ENCODE measurements at places on chromosomes 11 and 22.

GRCh38 chr11:107307991-107308390, 149.6 kb downstream of the CWF19L2 start:
- DNase-seq, result no peak

- peak; percentile 26 for DNase-seq
Observed at GRCh38 chr11:2929531-2929949, 320 bp upstream of the PHLDA2 start.

GRCh38 chr11:14500181-14500651, 605 bp upstream of the COPB1 start:
- DNase-seq, result peak; percentile 35

DNA sequence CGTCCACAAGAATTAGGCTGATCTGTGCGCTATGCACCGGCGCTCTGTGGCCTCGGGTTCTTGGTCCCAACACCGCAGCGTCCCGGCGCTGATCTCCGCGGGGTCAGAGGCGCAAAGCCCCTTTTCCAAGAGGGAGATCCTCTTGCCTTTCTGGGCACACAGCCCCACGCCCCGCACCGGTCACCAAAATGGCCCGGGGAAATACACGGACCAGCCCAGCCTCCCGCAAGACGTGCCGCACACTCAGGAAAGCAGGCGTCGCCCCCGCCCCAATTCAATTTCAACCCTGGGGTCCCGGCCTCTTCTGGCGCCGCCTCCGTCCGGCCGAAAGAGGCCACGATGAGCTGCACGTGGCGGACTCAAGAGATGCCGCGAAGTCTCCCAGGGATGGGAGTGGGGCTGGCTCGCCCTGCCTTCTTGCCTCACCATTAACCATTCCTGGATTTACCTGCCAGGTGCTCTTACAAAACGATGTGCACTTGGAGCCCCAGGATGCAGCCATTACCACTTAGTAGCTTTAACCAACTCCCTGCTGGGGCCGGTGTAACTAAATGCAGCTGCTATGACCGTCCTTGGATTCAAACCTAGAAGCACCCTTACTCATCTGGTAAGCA, 10.5 kb downstream of the PIWIL3 start:
- no peak for DNase-seq

DNA sequence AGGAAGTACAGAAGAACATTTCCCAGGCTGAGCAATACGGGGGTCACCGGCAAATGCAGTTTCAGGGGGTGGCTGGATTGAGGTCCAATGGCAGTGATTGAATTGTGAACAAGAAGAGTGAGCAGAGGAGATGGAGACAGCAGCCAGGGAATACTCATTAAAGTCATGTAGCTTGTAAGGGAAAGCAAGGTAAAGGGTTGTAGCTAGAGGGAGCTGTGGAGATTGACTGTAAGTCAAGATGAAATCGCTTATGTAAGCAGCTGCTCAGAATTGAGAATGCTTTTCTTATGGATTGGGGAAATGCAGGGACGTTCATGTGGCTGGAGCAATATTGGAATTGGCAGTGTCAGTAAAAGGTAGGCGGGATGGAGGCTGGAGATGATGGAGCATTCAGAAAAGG, 111.4 kb upstream of the TBCEL start:
- DNase-seq, result no peak

DNA sequence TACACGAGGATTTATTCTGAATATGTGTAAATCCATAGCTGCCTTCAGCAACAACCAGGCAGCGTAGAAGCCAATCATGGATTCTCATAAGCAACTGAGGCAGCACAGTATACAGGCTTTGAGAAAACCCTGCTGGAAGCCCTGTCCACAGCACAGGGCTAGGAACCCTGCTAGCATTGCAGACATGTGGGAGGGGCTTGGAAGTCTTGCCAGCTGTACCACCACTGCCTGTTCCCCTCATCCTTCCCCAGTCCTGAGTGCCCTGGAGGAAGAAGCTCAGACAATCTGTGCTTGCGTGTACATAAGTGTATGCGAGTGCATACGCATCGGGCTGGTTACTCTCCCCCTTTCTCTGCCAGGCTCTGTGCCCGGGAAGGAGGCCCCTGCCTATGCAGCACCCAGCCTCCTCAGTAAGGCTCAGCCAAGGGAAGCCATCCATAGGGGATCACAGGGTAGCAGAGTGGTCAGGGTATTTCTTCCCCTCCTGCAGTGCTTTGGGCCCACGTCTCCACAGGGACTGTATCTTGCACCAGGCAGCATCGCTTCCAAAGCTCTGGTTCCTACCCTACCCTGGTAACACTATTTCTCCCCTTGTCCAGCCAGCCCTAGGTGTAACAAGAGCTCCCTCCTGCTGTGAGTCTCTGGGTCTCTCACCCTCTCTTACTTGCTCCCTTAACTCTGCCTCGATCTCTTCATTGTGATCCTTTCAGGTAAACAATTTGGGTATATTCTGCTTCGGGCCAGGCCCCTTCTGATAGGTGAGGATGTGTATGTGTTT, 90.5 kb downstream of the GALNT18 start:
- no peak for DNase-seq
